ENCODE measurements at places on chromosomes 7 and 10.

DNA sequence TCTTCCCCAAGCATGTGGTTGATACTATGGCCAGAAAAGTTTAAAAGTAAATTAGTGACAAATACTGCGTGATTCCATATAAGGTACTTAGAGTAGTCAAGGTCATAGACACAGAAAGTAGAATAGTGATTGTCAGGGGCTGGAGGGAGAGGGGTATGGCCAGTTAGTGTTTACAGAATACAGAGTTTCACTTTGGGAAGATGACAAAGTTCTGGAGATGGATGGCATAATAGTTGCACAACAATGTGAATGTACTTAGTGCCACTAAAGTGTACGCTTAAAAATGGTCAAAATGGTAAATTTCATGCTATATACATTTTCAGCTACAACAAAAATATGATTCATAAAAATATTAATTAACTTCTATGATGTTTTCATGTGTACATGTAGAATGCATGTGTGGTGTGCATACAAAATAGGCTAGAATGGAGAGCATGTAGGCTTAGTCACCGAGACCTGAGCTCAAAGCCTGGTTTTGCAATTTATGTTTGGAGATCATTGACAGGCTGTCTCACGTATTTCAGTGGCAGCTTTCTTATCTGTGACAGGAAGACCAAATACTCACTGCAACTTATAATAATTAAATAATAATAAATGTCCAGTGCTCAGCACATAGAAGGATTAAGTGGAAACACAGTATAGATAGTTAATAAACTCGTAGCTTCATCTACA, 625.6 kb downstream of the SUGCT start:
- DNase-seq: no peak

- no peak for DNase-seq
Measured at GRCh38 chr10:117134056-117134305, 4.1 kb downstream of the VAX1 start.

- no peak for DNase-seq
Measured at GRCh38 chr7:87060288-87060537, 759 bp upstream of the ELAPOR2 start.

- no peak for DNase-seq
Measured at GRCh38 chr7:105261689-105262088, 127.0 kb downstream of the SRPK2 start.

GRCh38 chr10:78029269-78030226, at the start of gene POLR3A:
TSS of gene POLR3A (minus strand) at chr10:78029515. CDS start at chr10:78029407, 108 bp downstream.
- DNase-seq: peak; percentile 88

DNA sequence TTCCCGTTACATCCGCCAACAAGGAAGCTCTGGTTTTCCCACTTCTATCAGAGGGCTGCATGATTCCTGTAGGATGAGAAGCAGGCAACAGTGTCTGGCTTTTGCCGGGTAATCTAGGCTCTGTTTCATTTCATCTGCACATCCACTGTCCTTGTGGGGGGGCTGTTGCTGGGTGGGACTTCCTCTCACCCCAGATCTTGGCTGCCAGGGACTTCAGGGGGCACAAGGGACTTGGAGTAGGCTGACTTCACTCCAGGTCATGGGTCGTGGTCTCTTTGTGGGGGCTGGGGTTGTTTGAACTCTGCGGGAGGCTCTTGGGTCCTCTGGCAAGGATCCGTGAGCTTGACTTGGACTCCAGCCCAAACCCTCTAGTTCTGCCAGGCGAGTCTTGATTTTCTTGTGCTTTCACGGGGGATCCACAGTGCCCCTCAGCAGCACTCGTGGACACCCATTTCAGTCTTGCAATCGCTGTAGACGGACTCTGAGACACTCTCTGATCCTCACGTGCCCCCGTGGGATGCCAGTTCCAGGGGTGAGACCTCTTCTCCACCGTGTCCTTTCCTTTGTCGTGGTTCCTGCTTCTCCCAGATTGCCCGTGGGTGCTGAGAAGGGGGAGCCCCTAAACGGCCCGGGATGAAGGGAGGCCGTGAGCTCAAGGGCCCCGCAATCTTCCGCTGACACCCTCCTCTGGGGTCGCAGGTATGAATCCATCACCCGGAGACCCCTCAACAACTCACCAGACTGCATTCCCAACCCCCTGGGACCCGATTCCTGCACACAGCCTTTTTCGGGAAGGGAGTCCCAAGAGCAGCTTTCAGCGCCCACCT, 21.4 kb upstream of the ZNF273 start:
- peak; percentile 6 for DNase-seq

DNA sequence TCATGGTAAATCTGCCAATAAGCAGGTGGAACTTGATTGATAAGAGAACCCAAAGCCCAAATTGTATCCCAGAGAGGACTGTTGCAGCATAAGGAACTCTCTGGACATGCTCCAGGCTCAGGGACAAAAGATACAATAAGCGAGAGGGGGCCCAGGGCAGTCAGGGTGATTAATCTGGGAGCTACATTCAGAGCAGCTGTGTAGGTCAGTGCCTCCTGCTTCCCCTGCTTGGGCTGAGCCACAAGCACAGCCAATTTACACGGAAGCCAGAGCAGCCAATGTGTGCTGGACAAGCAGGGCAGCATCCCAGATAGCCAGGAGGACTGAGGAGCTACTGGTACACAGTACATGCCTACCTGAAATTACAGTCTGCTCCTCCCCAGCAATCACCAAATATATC, 24.2 kb downstream of the MYPN start:
- DNase-seq: no peak

- no peak for DNase-seq
Measured at GRCh38 chr7:139092090-139092796, 17.3 kb downstream of the ZC3HAV1 start.

GRCh38 chr7:126150278-126150958, 1102.3 kb downstream of the GRM8 start:
- DNase-seq: no peak

GRCh38 chr7:28123752-28124151, 56.8 kb downstream of the JAZF1 start:
- no peak for DNase-seq

- DNase-seq: no peak
Measured at GRCh38 chr10:22391600-22391999, 46.3 kb downstream of the SPAG6 start.

DNA sequence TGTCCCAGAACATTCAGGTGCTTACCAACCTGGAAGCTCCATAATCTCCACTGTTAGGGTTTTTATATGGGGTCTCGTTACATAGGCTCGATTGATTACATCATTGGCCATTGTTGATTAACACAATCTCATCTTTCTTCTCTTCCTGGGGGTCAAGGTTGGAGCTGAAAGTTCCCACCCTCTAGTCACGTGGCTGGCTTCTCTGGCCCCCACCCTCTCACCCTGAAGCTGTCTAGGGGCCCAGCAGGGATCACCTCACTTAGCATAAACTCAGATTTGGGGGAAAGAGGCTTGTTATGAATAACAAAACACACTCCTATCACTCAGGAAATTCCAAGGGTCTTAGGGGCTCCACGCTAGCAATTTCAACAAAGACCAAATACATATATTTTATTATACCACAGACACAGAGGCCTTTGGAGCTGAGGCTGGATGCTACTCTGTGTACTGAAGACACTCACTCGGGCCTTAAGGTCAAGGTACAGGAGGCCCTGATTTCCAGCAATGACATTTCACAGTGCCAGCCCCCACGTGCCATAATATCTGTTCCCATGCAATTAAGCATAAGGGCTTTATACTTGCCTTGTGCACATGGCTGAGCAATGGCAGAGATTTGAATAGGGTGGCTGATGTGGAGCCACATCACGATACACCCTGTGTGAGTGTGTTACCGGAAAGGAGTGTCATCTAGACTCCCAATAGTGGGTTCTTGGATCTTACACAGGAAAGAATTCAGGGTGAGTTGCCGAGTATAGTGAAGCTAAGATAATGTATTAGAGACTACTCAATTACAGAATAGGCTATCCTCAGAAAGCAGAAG, 108.2 kb downstream of the COL26A1 start:
- DNase-seq: no peak

GRCh38 chr7:158500651-158501052, 87.0 kb downstream of the PTPRN2 start:
- DNase-seq: no peak

DNA sequence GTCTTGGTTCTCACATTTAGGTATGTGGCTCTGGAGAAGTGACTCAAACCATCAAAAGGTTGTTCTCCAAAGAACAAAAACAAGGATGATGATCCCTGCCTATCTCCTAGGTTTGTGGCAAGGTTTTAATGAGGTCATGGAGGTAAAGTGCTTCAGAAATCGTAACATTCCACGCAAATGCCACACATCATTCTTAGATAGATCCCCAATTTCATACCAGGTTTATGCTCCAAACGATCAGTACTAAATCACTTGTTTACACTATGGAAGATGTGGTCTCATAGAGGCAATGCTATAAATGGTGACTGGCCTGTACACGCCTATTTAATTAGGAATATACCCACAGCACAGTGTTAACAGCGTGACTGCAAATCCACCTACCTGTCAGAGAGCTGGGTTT, 66.6 kb downstream of the MINDY3 start:
- DNase-seq: no peak

DNA sequence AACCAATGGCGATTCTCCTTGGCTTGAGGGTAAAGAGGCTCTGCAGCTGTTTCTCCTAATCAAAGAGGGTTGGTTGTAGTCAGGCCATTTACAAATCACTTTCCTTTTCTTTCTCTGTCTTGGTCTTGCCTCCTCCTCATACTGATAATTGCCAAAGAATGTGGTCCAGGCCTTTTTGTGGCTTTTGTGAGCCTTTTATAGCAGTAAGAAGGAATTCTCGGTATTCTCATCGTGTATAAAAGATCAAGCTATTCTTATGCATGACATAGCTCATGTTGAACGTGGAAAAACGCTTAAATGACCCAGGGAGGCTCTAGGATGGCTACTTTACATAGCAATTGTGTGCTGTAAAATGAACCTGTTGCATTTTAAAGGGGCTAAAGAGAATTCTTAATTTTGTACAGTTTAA, 62.6 kb downstream of the RBM20 start:
- no peak for DNase-seq

- no peak for DNase-seq
Measured at GRCh38 chr10:29959586-29959985, 99.8 kb downstream of the JCAD start.

- no peak for DNase-seq
Measured at GRCh38 chr7:50455658-50456057, 5.5 kb upstream of the FIGNL1 start.

- no peak for DNase-seq
Measured at GRCh38 chr10:1156616-1156886, 100.4 kb downstream of the WDR37 start.

- peak; percentile 79 for DNase-seq
Measured at GRCh38 chr10:79149662-79150443, 81.1 kb downstream of the ZMIZ1 start.
